Epithelial cell of prostate (primary cell): ENCODE measurements at places on chromosomes 12 and 14.

- DNase-seq: no peak
Observed at GRCh38 chr14:101726954-101727302, 34.6 kb upstream of the PPP2R5C start.

DNA sequence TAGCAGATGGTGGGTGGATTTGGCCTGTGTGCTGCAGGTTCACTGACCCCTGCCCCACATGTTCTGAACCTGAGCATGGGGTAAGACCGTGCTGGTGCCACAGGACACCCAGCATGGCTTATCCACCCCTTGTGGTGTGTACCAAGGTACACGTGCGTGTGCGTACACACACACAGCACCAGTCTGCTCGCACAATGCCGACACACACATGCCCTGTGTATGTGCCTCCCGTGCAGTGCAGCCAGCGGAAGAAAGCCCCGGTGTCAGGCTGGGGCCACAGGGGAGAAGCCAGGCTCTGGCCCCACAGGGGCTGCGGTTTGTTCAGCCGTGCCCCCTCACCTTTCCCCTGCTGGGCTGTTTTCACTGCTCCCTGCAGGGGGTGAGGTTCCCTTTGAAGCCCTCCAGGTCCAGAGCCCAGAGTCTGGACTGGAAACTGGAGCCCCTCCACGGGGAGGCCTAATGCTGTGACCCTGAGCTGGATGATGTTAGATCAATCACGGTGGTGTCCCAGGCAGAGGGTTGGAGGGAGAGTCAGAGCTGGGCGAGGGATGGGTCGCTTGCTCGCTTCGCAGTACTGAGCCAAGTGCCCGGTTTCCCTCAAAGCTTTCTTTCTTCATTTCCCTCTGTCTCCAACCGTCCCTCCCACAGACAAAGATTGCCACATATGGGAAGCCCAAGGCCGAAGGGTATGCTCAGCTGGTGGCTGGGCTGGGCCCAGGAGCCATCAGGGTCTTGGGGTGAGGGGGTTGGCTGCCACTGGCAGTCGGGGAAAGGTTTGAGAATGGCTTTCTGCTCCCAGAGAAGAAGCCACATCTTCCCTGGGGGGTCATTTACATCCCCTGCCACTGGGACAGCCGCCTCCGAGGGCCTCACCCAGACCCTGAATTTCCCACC lies 6.2 kb downstream of the DTX1 start:
- no peak for DNase-seq

DNA sequence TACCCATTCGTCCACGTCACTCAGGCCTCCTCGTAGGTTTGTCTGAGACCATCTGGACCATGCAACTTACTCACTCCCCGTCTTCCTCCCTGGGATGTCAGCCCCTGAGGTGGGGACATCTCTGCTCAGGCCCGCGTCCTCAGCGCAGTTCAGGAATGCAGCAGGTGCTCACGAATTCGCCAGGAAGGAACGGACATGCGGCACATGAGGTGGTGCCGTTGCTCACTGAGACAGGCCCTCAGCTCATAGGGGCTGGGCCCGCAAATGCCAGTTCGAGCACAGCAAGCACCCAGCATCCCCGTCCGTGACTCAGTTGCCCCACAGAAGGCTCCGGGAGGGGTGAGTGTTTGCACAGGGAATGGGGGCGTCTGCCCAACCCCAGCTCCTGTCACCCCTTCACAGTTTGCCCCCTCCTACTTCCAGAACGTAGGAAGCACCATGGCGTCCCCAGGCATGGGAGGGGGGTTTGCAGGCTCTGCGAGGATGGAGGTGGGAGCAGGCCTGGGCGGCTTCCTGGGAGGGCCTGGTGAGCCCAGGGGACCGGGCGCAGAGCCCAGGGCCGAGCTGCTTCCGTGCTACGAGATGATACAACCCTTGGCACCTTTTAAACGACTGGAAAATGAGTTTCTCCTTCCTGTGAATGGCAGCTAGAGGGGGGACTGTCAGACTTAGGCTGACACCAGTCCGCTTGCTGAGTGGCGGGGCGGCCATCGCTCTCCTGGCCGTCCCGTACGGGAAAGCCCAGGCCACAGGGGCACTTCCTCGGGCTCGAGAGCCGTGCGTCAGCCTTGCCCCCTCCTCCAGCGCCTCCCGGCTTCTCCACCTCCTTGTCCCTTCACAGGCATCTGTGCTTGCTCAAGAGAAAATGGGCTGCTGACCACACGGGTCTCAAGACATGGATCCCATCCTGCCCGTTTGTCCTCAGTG lies 6.9 kb downstream of the GALNT9 start:
- no peak for DNase-seq

- DNase-seq: no peak
Observed at GRCh38 chr14:29016050-29016900, 249.7 kb downstream of the FOXG1 start.

GRCh38 chr12:95481072-95481471 lies 7.1 kb downstream of the METAP2 start:
- no peak for DNase-seq

- DNase-seq: no peak
Observed at GRCh38 chr12:112107306-112108201, 1.0 kb downstream of the NAA25 start.

DNA sequence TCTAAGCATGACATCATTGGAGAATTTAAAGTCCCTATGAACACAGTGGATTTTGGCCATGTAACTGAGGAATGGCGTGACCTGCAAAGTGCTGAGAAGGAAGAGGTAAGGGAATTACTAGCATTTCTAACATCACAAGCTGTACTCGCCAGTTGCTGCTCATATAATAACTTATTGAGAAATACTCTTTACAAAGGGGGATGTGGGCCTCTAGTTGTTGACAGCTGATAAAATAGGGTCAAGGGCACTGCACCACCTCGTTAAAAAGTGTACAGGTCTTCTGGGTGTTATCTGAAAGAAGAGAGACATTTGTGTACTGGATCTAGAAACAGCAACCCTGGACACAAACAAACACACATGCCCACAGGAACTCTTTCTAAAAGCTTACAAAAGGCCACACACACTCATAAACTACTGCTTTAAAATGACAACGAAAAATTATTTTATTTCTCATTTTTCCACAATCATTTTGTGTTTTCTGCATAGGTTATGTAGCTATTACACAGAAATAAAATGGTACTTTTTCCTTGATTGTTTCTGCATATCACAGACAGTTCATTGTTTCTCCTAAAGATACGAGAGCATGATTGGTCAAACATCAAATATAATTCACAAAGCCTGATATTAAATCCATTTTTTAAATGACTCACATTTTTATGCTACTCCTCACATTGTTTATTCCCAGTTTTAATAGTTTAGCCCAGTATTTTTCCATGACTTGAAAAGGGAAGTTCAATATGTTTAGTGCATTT lies 391.1 kb downstream of the PAWR start:
- DNase-seq: no peak

DNA sequence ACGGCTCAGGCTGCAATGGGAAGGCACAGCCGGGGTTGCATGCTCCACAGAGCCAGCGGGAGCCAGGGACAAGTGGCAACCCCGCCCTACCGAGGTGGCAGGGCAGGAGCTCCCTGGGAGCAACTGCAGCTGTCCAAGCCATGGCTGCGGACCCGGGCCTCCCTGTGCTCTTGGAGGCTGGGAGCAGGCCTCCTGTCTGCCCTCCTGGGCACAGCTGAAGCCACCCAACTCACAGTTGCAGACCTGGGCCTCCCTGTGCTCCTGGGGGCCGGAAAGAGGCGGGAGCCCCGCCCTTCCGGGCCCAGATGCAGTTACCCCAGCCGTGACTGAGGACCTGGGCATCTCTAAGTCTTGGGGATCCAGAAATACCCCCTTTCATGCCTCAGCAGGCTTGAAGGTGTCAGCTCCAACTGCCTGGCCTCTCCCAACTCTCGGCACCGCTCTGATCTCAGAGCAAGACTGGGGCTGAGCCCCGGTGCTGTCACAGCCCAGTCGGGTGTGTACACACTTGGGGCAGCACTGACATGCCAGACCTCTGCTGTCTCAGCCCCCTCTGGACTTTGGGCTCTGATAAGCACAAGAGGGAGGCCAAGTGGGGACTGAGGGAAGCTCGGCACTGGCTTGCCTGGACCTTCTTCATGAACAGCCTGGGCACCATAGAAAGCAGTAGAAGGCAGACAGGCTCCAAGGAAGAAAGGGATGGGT lies 7.5 kb upstream of the RASSF9 start:
- DNase-seq: no peak

GRCh38 chr12:47188576-47189441 lies 109.0 kb upstream of the AMIGO2 start:
- no peak for DNase-seq

- no peak for DNase-seq
Observed at GRCh38 chr14:56160088-56160487, 41.9 kb downstream of the PELI2 start.

- DNase-seq: no peak
Observed at GRCh38 chr12:4439736-4440135, 5.9 kb downstream of the FGF6 start.

- DNase-seq: no peak
Observed at GRCh38 chr14:62661818-62662217, 383.4 kb downstream of the KCNH5 start.

GRCh38 chr12:108805136-108805535 lies 52.2 kb downstream of the SSH1 start:
- no peak for DNase-seq

- DNase-seq: no peak
Observed at GRCh38 chr12:123787466-123787865, 25.4 kb downstream of the DNAH10 start.

GRCh38 chr12:7907009-7907408 lies 29.0 kb downstream of the SLC2A3 start:
- no peak for DNase-seq

DNA sequence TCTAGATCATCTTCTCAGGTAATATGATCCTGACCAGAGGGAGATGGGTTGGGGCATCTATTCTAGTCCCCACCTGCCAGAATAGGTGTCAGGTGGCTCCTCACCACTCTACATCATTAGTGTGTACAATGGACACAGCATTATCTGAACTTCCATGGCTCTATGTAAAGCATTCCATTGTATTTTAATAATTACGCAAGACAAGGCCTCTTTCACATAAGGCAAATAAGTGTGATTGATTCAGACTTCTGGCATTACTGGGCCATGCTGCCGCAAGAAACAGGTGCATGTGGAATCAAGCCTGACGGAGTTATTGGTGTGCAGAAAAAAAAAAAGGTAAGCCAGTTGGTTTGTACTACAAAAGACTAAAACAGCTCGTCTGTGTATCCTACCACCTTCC lies 3.1 kb upstream of the DDHD1 start:
- no peak for DNase-seq

- no peak for DNase-seq
Observed at GRCh38 chr12:12909228-12909994, 18.0 kb downstream of the GPRC5A start.

DNA sequence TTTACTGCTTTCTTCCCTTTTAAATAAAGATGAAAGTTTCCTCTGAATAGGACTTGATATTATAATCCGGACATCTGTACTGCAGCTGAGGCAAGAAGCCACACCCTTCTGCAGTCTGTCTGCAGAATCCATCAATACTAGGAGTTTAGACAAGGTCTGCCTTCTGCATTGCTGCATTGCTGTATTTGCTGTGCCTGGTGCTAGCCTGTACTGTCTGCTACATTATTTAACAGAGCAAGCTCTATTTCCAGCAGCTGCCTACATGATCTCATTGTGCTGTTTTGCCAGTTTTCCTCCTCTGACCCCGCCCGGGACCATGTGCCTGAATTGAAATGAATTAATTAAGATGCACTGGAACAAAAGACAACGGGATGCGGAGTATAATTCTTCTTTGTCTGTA lies 1.7 kb downstream of the TUBA1A start:
- DNase-seq: no peak

- DNase-seq: no peak
Observed at GRCh38 chr14:95025941-95026340, 131.4 kb downstream of the DICER1 start.

DNA sequence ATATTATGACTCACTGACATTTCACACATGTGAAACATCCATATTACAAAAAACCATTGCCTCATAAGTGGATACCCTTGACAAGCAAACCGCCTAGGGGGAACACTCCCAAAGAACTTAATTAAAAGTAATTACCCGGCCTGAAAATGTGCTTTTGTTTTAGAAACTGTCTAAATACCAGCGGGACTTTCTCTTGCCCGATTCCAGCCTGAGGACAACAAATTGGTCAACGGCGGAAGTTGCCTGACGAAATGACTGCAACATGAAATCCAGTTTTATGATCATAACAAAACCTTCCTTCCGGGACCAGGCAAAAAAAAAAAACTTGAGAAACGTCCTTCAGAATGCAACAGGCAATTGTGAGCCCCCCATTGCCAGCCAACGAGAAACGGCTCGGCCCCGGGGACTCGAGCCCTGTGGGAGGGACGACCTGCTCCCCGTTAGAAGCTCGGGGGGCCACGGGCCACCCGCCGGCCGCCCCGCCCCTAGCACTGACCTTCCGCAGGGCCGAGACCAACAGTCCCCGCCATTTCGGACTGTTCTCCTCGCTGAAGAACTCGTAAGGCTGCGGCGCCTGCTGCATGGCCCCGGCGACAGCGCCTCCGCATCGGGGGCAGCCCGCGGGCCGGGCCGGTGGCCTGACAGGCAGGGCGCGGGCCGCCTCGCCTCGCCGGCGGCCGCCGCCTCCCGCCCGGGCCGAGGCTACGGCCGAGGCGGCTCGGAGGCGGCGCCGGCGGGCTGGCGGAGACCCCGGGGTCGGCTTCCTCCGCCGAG lies 490 bp downstream of the SOS2 start:
- no peak for DNase-seq

- DNase-seq: no peak
Observed at GRCh38 chr14:80049055-80049454, 162.2 kb downstream of the DIO2 start.

DNA sequence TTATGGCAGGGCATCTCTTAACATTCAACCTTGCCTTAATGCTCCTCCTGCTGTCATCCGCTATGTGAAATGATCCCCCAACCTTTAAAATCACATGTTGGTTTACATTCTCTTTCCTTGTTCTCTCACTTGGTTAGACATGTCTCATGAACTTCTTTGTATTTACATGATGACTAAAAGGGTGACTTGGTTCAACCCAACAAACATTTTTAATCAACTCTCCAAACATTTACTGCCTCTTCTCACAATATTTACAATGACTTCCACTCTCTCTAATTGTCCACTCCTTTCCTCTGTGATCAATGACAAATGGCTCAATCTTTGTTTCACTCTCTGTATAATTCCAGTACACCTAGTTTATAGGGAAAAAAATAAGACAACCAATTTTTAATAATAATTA lies 506.1 kb downstream of the NELL2 start:
- DNase-seq: no peak

DNA sequence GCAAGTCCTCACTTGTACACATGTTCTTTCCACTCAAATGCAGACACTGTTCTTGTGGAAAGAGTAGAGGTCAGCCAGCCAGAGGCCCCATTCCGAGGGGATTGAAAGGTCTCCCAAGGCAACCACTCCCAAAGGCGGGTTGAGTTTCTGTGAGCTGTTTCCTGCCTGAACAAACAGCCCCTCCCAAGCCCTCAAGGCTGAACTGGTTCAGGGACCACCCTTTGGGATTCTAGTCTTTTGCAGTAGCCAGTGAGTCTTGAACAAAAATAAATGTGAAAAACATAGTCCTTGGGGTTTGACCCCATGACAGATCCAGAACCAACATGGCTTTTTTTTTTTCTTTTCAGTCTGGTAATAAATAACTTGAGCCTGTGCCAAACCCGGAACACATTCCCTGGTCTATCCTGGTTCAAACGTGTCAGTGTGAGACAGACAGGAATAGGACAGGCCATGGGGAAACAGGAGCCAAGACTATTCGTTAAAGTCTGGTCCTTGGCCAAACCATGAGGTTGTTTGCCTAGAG lies 17.6 kb upstream of the STK38L start:
- no peak for DNase-seq
